KBM-7 (cell line): ENCODE measurements at places on chromosomes 7 and 10.

DNA sequence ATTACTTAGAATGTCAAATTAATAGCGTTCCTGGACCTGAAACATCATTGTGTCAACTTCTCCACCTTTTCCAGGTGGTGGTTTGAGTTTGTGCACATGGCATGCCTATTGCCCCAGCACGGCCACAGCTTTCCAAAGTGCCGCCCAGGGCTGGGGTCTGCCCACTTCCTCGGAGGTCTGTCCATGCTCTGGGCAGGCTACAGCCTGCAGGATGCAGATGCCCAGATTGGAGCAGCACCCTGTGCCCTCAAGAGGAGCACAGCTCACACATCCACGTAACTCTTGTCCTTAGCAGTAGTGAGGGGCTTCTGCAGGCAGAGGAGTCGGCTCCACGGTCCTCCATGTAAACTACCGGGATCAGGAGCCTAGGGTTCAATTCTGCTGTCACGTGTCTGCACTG lies 238.6 kb downstream of the EBF3 start:
- DNase-seq: no peak

DNA sequence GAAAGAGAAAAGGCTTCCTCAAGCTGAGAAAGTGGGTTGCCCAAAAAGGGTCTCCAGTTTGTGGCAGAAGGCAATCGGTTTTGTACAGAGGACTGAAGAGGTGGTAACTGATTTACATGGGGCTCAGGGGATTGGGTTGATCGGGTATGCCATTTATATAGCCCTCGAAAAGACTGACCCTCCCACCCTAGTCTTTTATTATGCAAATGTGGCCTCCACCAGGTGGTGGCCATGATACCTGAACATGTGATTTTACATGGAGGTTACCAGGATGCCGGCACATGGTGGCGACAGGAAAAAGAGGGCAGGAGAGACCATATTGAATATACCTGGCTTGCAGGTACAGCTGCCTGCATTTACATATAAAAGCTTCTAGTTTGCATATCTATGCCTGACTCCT lies 36.7 kb downstream of the ATE1 start:
- DNase-seq: no peak

- no peak for DNase-seq
Measured at GRCh38 chr7:132065193-132065988, 509.0 kb upstream of the PODXL start.

- no peak for DNase-seq
Measured at GRCh38 chr10:42801135-42801534, 18.5 kb downstream of the BMS1 start.

DNA sequence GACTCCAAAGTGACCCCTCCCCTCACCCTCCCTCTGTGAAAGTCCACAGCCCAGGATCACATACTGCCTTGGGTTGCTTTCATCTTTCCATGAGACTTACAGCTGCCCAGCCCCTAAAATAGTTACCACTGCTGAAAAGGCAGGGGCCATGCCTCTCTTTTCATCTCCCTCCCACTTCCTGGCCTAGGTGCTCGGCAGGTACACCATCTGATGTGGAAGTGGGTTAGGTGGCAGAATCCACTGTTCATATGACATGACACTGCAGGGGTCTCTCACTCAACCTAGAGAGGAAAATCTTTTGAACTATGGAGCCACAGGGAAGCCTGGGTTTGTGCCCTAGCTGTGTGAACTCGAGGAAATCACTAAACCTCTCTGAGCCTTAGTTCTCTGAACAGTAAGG lies 38.8 kb upstream of the ADO start:
- no peak for DNase-seq

DNA sequence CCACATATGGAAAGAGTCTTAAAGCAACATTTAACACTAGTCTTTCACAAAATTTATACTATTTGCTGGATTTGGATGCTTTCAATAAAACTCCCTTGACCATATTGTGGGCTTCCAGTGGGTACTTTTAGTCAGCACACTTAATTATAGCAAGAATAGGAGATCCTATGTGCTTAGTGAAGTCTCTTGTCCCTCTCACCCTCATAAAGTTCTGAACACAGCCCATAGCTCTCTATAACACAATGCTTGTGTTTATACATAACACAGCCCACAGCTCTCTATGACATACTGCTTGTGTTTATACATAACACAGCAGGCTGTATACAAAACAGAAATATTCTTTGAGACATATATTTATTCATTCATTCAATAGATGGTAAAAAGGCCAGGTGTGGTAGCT lies 79.0 kb downstream of the SEMA3C start:
- no peak for DNase-seq

DNA sequence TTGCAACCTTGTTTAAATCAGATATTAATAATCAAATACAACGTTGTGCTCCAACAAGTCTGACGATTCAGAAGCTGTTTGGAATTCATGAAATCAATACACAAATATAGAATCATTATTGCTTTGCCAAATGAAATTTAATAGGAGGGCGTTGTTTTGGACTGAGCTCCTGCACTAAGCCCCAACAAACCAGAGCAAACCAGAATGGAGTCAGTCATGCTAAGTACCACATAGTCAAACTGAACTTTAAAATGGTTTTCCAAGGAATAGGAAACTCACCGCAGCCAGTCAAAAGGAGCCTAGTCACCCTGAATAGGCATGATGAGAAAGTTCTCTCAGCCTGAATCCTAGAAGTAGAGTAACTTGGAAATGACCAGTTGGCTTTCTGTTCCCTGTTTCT lies 53.7 kb downstream of the HACD1 start:
- no peak for DNase-seq

- DNase-seq: no peak
Measured at GRCh38 chr7:129461809-129462208, 27.6 kb downstream of the STRIP2 start.

- no peak for DNase-seq
Measured at GRCh38 chr7:117972606-117973005, 99.4 kb upstream of the CTTNBP2 start.

GRCh38 chr10:116126954-116127695 lies 145.9 kb downstream of the GFRA1 start:
- DNase-seq: no peak
